Dermis blood vessel endothelial cell (primary cell): ENCODE measurements at places on chromosomes 2 and 18.

- DNase-seq = no peak
Observed at GRCh38 chr2:98040331-98040939, 44.7 kb upstream of the TMEM131 start.

DNA sequence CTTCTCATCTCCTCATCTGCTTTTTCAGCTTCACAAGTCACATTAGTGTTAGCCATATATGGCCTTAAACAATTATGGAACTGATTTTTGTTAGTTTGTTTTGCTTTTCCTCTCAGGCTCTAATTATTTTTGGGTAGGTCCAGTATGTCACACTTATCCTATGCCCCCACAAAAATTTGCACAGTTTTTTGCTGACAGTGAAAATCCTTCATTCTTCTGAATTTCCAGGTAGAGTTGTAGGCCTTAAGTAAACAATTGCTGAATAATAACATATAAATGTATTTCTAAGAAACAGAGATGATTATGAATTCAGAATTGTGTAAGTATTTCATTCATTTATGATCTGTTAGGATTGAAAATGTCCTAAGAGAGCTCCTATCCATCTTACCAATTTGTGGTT is 8.6 kb upstream of the SERPINB10 start:
- DNase-seq = no peak

DNA sequence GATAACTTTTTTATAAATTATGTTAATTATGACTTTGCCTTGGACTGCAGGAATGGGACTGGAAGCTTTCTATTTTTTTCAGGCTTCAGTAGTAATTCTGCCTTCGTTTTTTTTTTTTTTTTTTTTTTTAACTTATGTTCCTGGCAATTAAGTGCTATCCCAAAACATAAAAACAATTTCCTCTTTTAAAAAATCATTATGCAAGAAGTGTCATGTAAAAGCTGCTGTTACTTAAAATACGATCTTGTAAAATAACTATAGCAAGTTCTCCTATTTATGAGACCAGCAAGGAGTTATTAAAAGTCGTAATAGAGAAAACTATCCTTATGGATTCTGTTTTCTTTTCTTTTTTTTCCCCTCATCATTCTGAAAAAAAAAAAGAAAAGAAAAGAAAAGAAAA is 301.6 kb upstream of the FBXO11 start:
- DNase-seq = no peak

DNA sequence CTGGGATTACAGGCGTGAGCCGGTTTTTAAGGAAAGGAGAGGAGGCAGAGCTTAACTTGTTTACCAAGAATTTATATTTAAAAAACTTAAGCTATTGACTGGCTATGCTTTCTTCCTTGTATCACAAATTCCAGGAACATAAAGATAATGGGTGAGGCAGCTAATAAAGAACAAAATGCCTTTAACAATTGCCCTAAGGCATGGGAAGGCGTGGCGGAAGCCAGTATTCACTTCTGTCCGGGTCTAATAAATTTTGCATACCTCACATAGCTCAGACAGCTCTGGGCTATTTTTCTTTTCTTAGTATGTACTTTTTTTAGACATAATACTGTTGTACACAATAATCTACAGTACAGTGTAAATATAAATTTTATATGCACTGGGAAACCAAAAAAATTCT is 1.0 kb upstream of the LDAH start:
- DNase-seq = no peak

GRCh38 chr2:170140561-170140960 is 37.4 kb upstream of the MYO3B start:
- no peak for DNase-seq

DNA sequence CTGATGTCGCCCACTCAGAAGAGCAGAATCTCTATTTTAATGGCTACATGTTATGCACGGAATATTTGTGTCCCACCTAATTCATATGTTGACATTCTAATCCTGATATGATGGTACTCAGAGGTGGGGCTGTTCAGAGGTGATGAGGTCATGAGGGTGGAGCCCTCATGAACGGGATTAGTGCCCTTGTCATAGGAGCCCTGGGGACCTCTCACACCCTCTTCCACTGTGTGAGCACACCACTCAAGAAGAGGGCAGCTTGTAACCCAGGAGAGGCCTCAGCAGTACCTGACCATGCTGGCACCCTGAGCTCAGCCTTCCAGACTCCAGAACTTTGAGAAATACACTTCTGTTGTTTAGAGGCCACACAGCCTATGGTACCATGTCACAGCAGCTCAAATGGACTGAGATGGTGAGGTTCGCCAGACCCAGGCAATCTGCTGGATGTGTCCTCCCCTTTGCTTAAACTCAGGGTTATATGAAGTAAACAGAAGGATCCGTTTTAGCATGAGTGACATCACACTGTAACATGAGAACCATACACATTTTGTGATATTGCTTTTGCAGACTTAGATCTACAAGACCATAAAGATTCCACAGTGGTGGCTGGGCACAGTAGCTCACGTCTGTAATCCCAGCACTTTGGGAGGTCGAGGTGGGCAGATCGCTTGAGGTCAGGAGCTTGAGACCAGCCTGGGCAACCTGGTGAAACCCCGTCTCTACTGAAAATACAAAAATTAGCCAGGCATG is 48.7 kb downstream of the ATOH8 start:
- no peak for DNase-seq

GRCh38 chr2:219621935-219622334 is 5.5 kb upstream of the SLC4A3 start:
- no peak for DNase-seq

GRCh38 chr2:39836638-39837037 is 57.6 kb upstream of the THUMPD2 start:
- DNase-seq = no peak

DNA sequence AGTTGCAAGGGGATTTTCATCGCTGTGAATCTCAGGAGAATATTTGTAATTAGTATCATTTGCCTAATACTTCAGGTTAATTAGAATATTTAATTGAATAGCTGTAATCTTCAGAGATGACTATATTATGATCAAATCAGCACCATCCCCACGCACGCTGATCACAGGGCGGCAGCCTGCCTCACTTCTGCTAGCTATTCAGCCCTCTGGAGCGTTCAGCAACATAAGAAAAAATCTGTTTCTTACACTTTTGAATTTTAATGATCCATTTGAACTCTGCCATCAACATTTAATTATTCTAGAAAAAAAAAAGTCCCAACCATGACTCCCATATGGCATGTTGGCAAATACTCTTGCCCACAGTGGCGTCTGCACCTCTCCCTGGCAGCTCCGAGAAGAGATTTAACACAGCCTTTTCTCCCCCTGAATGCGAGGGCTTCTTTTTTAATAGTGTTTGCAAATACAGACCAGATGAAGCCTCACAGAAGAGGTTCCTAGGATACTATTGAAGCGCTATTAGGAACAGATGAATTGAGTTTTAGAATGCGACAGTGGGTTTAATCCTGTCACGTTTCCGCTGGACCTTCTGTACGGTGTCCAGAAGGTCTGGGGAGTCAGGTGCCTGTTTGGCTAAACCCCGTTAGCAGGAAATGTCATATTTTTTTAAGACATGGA is 731.9 kb upstream of the SALL3 start:
- no peak for DNase-seq

- DNase-seq = no peak
Observed at GRCh38 chr2:1910021-1910420, 165.7 kb upstream of the PXDN start.

DNA sequence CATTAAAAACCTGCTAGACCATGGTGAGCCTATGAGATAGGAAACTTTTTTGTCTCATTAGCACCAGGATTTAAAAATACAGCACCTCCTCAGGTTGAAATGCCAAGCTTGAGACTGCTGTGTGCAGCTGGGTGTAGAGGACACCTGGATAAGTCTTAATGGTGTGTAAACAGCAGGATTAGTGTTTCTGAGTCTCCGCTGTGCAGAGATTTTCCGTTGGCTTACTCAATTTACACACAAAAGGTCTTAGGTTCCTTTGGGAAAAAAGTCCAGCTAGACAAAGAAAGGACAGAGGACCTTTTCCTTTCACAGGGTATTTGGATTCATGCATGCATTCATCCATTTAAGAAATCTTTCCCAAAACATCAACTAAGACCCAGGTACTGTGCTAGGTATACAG is 168.1 kb downstream of the NRXN1 start:
- DNase-seq = no peak

DNA sequence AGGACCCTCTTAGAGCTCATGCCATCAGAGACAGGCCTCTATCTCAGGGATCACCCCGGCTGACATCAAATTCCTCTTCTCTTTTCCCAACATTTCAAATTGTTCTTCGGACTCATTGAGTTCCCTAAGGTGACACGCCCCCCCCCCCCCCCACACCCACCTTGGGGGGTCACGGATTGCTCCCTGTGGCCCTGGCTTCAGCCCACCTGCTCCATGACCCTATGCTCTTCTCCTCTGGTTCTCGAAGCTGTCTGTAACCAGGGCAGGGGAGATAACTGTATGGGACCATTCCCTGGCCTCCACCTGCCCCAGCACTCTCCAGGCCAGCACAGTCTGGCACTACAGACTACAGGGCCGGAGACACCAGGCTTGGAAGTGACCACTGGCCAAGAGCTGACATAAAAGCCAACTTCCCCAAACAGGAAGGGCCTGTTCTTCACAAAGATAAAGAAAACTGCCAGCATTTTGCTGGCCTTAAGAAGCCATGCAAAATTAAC is 7.1 kb downstream of the MTERF4 start:
- DNase-seq = no peak

- DNase-seq = no peak
Observed at GRCh38 chr2:215428060-215428910, 7.6 kb downstream of the FN1 start.

- DNase-seq = no peak
Observed at GRCh38 chr2:112699984-112700667, 20.7 kb upstream of the NT5DC4 start.

DNA sequence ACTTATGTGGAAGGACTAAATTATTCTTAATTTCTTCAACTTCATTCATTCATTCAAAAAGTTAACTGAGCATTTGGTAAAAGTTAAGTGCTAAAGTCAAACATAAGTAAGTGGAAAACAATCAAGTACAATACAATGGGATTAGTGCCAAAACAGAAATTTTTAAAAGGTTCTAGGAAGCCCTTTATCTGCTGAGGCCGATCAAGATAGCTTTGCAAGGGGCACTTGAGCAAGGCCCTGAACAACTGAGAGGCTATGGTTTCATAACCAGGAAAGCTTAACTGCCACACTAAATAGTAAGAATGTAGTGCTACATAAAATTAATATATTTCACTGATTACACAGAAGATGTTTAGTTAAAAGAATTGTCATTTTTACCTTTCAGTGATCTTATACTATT is 76.5 kb downstream of the NOL10 start:
- DNase-seq = peak; percentile 32

- no peak for DNase-seq
Observed at GRCh38 chr2:31253356-31254131, 19.6 kb downstream of the EHD3 start.
